Activated naive CD8-positive, alpha-beta T cell treated with anti-CD3 and anti-CD28 coated beads, Interleukin-2, amount 10 ng/mL, durations not matched to agents 7 days and 5 days (primary cell): ENCODE measurements at places on chromosomes 5 and 9. TPM values are rescaled to one million over a fixed set of nuclear protein-coding genes. Genes with fewer than 3 reads are reported as not detected.

DNA sequence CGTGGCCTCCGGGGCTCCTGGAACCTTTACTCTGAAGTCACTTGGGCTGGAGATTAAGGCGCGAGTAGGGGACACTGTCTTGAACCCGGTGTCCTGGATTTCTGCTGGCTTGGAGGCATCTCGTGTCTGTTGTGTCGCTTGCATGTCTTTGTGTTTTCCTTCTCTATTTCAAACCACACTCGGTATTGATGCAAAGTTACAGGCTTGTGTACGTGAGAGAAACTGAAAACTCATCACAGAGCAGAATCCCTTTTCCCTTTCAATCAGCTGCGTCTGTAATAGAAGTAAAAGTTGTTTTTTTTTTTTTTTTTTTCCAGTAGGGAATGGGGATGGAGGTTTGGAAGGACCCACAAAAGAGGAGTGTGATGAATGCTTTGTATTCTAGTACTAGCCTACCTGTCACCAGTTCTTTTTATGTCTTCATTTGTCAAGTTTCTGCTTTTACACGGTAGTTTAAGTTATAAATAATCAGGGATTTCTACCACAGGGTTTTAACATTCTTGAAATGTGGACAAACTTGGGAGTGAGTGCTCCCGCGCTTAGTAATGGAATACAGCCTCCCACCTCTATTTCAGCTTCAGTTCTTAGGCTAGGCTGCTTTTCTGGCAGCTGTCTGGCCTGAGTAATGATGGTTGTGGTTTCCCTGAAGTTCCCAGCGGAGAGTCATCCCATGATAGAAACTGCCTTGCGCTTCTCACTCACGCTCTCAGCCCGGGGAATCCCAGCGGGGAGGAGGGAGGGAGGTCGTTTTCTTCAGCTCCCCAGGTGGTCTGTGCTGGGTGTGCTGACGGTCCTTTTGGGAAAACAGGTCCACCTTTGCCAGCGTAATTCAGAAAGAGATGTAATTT, 763 bp downstream of the TJP2 start:
- H3K4me1 ChIP-seq: peaks cover 20% of the 10 kb centered on the region
- H3K4me3 ChIP-seq: peak overlapping the region; percentile 79
- no peak for DNase-seq
- H3K36me3 ChIP-seq: no peaks in the 10 kb centered on the region
- no peak overlapping the region for H3K27ac ChIP-seq
- peaks cover 54% of the 10 kb centered on the region for H3K27me3 ChIP-seq

GRCh38 chr5:78007233-78007632, 231.1 kb upstream of the TBCA start:
- DNase-seq: no peak
- H3K27me3 ChIP-seq: no peaks in the 10 kb centered on the region
- no peak overlapping the region for H3K27ac ChIP-seq
- no peaks in the 10 kb centered on the region for H3K4me1 ChIP-seq
- H3K36me3 ChIP-seq: peaks cover 2% of the 10 kb centered on the region

DNA sequence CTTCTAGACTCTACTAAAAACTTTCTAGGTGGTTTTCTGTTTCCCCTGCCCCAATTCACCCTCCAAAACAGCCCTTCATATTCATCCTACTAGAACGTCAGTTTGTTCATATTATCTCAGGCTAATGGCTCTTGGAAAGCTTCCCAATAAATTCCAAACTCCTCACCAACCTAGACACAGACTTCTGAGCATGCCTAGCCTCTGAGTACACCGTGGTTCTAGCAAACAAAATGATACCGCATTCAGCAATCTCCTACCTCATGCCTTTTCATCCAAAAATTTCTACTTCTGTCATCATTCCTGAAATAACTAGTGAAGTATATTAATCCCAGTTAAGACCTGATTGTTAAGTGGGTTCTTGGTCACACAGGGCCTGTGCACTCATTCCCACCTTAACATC, 46.5 kb upstream of the NR5A1 start:
- DNase-seq: no peak
- H3K27ac ChIP-seq: no peak overlapping the region
- peaks cover 5% of the 10 kb centered on the region for H3K4me1 ChIP-seq
- no peak overlapping the region for H3K4me3 ChIP-seq
- H3K36me3 ChIP-seq: no peaks in the 10 kb centered on the region

Gene QRFP
- not detected for total RNA-seq

- H3K27ac ChIP-seq: no peak overlapping the region
- H3K27me3 ChIP-seq: no peaks in the 10 kb centered on the region
- H3K36me3 ChIP-seq: no peaks in the 10 kb centered on the region
- H3K4me3 ChIP-seq: no peak overlapping the region
- H3K4me1 ChIP-seq: no peaks in the 10 kb centered on the region
- DNase-seq: no peak
Measured at GRCh38 chr9:118674942-118675341, 694.3 kb downstream of the BRINP1 start.

- H3K36me3 ChIP-seq: no peaks in the 10 kb centered on the region
- H3K4me3 ChIP-seq: no peak overlapping the region
- H3K27me3 ChIP-seq: peaks cover 10% of the 10 kb centered on the region
- no peak overlapping the region for H3K27ac ChIP-seq
- H3K4me1 ChIP-seq: no peaks in the 10 kb centered on the region
Measured at GRCh38 chr5:171426266-171426665, 6.8 kb downstream of the FGF18 start.

Gene WWC1
- 0.82 TPM for total RNA-seq

DNA sequence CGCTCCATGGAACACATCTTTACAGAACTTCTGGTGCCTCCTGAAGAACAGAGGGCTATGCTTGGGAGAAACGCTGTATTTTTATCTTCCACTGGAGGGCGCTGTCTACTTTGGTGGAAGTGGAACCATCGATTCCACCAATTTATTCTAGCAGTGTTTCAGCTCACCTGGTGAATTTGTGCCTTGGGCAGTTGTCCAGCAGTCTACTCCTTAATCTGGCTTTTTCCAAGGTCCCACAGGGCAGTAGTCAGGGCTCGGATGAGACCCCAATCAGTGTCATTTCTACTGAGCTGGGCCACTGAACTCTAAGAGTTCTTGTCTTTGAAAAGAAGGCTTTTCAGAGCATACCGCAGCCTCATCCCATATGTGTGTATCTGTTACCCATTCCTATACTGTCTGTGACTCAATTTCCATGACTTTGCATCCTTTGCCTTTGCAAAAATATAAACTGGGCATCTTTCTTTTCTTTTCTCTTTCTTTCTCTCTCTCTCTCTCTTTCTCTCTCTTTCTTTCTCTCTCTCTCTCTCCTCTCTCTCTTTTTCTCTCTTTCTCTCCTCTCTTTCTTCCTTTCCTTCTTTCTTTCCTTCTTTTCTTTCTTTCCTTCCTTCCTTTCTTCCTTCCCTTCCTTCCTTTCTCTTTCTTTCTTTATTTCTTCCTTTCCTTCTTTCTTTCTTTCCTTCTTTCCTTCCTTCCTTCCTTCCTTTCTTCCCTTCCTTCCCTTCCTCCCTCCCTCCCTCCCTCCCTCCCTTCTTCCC, 138.4 kb upstream of the ZNF618 start:
- H3K4me3 ChIP-seq: no peak overlapping the region
- no peak overlapping the region for H3K27ac ChIP-seq
- no peaks in the 10 kb centered on the region for H3K36me3 ChIP-seq

Gene CDH9
- total RNA-seq: not detected

- peak overlapping the region; percentile 92 for H3K4me3 ChIP-seq
- no peaks in the 10 kb centered on the region for H3K27me3 ChIP-seq
- peaks cover 63% of the 10 kb centered on the region for H3K4me1 ChIP-seq
- no peak for DNase-seq
- H3K27ac ChIP-seq: peak overlapping the region; percentile 99
Measured at GRCh38 chr9:92968081-92968480, 20.8 kb downstream of the FGD3 start.

GRCh38 chr9:14095277-14095676, 218.7 kb downstream of the NFIB start:
- no peaks in the 10 kb centered on the region for H3K4me1 ChIP-seq
- no peak overlapping the region for H3K27ac ChIP-seq
- no peak for DNase-seq
- H3K4me3 ChIP-seq: no peak overlapping the region

GRCh38 chr9:137605121-137606004, at the start of gene ARRDC1:
ARRDC1 (plus strand) TSS chr9:137605686; CDS start chr9:137605718, 32 bp downstream.
- H3K36me3 ChIP-seq: no peaks in the 10 kb centered on the region
- H3K4me1 ChIP-seq: peaks cover 16% of the 10 kb centered on the region
- peak within 1 kb of the TSS; percentile 23 for H3K27ac ChIP-seq
- peaks cover 2% of the 10 kb centered on the region for H3K27me3 ChIP-seq
- peak; percentile 89 for DNase-seq
- H3K4me3 ChIP-seq: peak within 1 kb of the TSS; percentile 83

DNA sequence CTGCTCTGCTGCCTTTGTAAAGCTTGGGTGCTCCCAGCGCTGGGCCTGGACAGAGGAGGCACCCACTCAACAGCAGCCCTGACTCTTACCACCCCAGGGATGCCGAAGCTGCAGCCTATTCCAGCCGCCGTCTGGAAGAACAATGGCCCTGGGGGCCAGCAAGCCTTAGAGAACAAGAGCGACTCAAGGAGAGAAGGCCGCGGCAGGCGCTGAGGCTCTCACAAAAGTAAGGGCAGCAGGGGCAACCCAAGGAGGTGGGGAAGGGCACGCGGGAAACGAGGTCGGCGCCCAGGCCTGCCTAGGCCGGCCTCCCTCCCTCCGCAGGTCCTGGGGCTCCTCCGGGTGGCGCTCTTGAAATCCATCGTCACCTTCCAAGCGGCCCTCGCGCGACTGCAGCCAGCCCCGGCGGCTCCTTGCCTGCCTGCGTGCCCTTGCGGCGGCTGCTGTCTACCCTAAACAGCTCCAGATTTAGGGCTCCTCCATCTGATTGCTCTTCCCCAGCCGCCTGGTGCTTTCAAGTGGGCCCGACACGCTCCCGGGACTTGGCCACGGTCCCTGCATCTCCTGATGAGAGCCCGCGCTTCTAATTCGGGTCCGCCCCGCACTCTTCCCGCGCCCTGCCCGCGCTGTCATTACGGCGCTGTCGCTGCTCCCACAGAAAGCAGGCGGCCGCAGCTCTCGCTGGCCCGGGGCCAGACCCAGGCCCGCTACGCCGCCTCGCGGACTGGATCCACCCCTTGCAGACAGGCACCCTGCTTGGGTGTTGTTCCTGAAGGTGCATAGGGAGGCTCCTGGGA, 213.3 kb downstream of the SEMA6A start:
- peaks cover 4% of the 10 kb centered on the region for H3K36me3 ChIP-seq
- no peak overlapping the region for H3K27ac ChIP-seq
- H3K4me1 ChIP-seq: no peaks in the 10 kb centered on the region
- H3K27me3 ChIP-seq: no peaks in the 10 kb centered on the region
- no peak overlapping the region for H3K4me3 ChIP-seq

Gene BAAT
- total RNA-seq: not detected

Gene MYMK
- not detected for total RNA-seq

DNA sequence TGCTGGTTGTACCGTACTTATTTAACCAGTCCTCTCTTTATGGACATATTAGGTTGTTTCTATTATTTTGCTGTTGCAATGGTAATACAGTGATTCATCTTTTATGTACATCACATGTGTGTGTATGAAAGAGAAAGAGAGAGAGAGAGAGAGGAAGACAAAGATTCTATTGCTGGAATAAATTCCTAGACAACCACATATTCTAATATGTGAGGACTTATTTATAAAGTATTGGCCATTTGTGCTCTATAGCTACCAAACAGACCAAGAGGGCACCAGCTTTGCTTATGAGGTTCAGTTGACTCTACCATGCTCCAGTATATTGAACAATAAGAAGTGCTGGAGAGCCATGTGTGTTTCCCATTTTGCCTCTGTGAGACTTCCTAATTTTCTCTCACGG, 513.5 kb downstream of the DMAC1 start:
- no peaks in the 10 kb centered on the region for H3K36me3 ChIP-seq
- H3K27ac ChIP-seq: no peak overlapping the region
- peaks cover 20% of the 10 kb centered on the region for H3K27me3 ChIP-seq
- H3K4me1 ChIP-seq: peaks cover 2% of the 10 kb centered on the region

DNA sequence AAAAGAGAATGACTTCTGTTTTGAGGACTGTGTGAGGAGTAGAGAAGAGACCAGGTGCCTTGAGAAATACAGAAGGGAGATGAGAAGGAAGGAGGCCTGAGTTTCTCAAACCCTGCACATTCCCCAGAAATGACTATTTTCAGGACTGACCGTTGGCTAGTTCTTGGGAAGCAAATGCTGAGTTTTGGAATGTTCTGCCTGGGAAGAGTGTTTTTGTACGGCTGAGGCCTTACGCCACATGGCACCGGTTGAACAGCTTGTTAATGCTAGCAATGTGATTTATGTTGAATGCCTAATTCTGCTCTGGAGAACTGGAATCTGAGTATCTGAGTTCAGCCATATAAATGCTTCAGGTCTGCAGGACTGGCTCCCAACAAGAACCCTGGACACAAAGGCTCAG, 152.7 kb upstream of the ADAMTS16 start:
- no peak for DNase-seq
- no peaks in the 10 kb centered on the region for H3K4me1 ChIP-seq
- no peak overlapping the region for H3K27ac ChIP-seq
- H3K4me3 ChIP-seq: no peak overlapping the region
- H3K27me3 ChIP-seq: no peaks in the 10 kb centered on the region
- no peaks in the 10 kb centered on the region for H3K36me3 ChIP-seq

- DNase-seq: no peak
- no peaks in the 10 kb centered on the region for H3K36me3 ChIP-seq
- no peak overlapping the region for H3K27ac ChIP-seq
- H3K27me3 ChIP-seq: peaks cover 56% of the 10 kb centered on the region
- H3K4me1 ChIP-seq: no peaks in the 10 kb centered on the region
- H3K4me3 ChIP-seq: no peak overlapping the region
Measured at GRCh38 chr9:91945277-91946085, 4.5 kb downstream of the ROR2 start.

GRCh38 chr9:97853844-97854695, 1.0 kb downstream of the FOXE1 start:
- H3K4me3 ChIP-seq: peak overlapping the region; percentile 84
- peak; percentile 74 for DNase-seq
- peak overlapping the region; percentile 70 for H3K27ac ChIP-seq
- H3K27me3 ChIP-seq: peaks cover 84% of the 10 kb centered on the region
- H3K4me1 ChIP-seq: peaks cover 18% of the 10 kb centered on the region

GRCh38 chr9:114687034-114687433, 5.0 kb upstream of the TEX48 start:
- H3K27me3 ChIP-seq: no peaks in the 10 kb centered on the region

Gene CD74
- 350 TPM for total RNA-seq

Gene SLC38A9
- total RNA-seq: 25.6 TPM

DNA sequence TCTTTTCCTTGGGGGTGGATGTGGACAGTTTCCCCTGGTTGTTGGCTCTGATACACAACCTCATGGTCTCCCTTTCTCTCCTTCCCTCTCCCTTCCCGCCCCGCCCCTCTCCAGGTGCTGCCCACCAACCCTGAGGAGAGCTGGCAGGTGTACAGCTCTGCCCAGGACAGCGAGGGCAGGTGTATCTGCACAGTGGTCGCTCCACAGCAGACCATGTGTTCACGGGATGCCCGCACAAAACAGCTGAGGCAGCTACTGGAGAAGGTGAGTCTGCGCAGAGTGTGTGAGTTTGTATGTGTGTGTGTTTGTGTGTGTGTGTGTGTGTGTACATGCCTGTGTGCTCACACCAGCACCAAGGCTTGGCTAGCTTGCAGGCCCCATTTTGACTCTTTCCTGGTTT, 2.6 kb downstream of the OLFM1 start:
- peaks cover 31% of the 10 kb centered on the region for H3K27me3 ChIP-seq
- H3K27ac ChIP-seq: no peak overlapping the region
- H3K4me1 ChIP-seq: peaks cover 3% of the 10 kb centered on the region
- DNase-seq: no peak
